ENCODE measurements at places on chromosomes 3 and 15.

GRCh38 chr3:126210606-126211005, 30.2 kb upstream of the ALDH1L1 start:
- no peak for DNase-seq

DNA sequence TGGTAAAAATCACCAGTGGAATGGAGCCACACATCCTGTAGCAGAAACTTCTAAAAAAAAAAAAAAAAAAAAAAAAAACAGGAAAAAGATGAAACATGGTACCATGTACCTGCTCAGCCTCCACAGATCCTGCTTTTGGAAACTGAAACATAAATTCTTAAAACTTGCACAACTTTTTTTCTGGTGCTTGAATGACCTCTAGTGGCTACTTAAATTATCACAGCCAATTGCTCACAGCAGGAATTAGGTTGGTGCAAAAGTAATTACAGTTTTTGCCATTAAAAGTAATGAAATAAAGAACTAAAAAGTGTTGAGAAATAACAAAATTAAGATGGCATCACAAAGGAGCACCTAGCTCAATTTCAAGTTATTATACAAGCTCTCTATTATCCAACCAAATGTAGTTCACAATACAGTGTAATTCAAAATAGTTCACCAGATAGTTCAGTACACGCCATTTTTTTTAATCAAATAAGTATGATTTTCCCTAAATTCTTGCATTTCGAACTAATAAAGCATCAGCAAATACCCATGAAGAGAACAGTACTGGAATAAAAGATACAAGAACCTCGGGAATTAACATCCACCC, 80.6 kb downstream of the ULK4 start:
- no peak for DNase-seq

GRCh38 chr3:30768703-30769550, 125.5 kb downstream of the GADL1 start:
- peak; percentile 83 for DNase-seq

DNA sequence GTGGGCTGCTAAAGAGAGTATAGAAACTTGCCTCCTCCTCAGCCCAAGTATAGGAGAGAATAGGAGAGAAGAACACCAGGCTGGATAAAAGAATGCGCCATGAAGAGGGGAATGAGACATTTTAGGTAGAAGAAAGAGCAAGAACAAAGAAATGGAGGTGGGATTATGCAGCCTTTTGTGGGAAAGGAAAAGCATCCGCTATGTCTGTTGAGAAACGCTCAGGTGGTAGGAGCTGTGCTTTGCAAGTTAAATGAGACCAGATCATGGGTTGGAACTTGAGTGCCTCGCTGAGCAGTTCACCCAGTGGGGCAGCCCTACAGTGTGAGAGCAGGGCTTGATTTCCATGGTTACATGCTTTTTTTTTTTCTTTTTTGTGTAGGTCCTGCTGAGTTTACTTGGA, 11.5 kb upstream of the RTP1 start:
- no peak for DNase-seq

DNA sequence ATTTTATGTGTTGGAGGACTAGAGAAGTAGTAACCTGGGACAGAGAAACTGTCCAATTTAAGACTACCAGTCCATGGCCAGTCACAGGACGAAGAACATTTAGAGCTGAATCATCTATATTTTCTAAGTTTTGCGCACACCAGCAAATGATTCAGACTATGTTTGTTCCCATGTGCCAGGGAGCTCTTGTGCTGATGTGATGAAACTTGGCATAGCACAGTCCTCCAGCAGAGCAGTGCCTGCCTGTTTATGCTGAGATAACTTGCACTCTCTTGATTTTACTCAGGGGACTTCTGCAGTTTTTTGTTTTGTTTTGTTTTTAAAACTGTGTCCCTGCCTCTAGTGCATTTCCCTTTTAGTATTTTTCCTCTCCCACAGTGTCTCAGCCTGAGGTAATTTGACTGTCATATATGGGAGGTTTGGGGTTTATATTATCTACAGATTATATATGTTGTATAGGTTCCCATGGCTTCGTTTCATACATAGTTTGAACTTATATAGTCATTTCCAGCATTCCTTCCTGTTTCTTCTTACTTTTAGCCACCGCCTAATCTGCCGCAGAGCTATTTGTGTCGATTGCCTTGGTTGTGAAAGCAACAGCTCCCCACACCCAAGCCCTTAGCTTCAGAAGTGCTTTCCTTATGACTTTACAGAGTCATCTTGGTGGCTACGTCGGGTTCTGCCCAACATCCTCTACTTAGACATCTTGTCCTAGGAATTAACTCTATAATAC, 45.5 kb downstream of the PPM1L start:
- DNase-seq, result peak; percentile 51

DNA sequence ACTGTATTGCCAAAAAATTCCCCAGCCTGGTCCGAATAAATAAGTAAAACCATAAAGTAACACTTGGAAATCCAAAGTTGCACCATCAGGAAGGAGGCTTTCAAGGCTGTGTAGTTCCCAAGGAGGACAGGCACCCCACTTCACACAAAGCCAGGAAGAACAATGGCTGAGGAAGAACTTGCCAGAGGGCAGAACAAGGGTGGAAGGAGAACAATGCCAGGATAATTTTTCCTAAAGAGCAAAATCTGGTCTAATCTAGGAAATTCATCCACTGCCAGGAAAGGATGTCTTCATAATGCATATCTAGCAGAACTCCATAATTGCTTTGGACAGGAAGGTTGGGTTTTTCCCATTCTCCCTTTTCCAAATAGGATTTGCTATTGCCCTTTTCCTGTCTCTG, 15.7 kb upstream of the ARID3B start:
- no peak for DNase-seq

DNA sequence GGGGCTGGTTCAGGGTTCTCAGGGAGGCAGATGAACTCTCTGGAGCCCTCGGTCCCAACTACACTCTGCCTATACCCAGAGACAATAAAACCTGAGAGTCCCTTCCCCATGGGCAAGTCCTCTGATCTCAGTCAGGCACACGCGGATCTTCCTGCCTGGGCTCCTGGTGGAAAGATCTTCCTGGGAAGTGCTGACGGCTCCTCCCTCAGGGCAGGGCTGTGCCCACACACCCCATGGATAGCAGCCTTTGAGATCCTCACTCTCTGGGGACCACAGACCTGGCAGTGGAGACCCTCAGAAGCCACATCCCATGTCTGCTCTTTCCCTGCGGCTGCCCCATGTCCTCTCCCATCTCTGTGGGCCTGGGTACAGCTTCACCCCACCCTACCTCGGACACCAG, 10.4 kb downstream of the SH2D7 start:
- DNase-seq, result no peak

DNA sequence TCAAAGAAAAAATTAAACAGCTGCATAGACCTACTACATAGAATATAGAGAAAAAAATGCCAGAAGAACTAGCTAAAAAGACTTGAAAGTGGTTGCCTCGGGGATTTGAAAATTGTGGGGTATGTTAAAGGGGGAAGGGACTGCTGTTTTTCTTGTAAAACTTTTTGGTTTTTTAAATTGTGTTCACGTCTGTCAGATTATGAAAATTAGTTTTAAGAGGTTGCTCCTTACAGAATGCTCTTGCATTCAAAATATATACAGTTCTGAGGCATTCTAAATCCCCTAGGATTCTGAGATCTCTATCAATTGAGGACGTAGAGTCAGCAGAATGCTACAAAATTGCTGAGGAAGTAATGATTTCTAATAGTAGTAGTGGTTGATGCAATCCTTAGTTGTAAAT, 28.6 kb downstream of the PIAS1 start:
- DNase-seq, result no peak

DNA sequence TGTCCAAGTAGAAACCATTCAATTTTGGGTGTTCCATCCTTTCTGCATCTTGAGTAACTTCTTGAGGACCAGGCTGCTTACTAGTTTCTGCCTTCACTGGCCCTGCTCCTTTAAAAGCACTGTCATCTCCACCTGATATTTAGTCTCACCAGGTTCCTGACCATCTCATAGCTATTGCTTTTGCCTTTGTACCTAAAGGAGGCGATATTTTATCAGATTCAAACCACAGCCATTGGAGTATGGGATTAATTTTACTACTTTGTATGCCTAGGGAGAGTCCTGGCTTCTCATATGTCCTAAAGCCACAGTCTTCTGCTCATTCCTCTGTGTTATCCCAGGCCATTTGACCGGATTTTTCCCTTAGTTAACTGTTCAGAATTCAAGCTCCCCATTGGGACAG, 51.8 kb upstream of the RFX7 start:
- DNase-seq, result no peak

DNA sequence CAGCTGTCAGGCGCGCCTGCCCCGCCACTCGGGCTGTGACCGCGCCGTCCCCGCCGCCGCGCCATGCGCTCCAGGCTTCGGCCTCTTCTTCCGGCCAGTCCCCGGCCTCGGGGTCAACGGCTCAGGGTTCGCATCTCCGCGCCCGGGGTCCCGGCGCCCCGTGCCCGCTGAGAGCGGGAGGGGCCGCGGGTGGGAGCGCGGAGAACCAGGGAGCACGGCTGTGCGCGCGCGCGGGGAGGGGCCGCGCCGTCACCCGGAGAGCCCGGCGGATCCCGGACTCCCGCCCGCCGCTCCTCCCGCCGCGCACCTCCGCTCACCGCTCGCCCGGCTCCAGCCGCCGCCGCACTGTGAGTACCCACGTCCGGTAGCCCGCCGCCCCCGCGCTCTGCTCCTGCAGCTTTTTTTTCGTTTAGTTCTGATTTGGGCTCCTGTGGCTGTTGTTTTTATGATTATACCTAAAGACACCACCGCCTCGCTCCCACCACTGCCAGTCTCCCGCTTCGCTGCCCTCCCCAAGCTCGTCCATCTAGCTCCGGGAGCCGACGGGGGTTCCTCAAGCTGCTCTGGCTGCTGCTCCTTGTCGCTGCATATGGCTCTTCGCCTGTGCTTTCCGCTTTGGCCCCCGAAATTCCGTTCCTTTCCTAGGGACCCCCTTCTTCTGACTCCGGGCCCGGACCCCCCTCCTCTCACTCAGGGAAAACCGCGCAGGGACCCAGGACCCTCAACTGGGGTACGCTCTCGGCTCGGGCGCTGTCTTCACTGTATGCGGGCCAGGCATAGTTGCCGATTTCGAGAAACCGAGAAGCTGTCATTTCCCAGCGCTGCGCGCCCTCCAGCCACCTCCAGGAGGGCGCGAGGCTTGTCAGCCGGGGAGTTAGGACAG, 1.8 kb upstream of the SKOR1 start:
- no peak for DNase-seq

GRCh38 chr15:82680200-82681102, 29.2 kb downstream of the AP3B2 start:
- DNase-seq, result peak; percentile 85

DNA sequence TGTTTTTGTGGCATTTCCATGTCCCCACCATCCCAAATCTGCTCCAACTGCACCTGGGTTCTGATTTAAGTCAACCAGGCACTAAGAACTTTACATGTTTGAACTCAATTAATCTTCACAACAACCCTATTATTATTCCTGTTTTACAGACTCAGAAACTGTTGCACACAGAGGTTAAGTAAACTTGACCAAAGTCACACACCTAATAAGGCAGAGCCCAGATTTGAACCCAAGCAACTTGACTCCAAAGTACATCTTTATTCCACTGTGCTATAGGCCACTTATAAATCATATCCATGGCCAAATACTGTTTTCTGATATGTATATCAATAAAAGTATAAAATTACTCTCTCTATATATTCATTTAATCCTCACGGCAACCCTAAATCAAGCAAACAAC, 16.4 kb downstream of the TM4SF18 start:
- no peak for DNase-seq

DNA sequence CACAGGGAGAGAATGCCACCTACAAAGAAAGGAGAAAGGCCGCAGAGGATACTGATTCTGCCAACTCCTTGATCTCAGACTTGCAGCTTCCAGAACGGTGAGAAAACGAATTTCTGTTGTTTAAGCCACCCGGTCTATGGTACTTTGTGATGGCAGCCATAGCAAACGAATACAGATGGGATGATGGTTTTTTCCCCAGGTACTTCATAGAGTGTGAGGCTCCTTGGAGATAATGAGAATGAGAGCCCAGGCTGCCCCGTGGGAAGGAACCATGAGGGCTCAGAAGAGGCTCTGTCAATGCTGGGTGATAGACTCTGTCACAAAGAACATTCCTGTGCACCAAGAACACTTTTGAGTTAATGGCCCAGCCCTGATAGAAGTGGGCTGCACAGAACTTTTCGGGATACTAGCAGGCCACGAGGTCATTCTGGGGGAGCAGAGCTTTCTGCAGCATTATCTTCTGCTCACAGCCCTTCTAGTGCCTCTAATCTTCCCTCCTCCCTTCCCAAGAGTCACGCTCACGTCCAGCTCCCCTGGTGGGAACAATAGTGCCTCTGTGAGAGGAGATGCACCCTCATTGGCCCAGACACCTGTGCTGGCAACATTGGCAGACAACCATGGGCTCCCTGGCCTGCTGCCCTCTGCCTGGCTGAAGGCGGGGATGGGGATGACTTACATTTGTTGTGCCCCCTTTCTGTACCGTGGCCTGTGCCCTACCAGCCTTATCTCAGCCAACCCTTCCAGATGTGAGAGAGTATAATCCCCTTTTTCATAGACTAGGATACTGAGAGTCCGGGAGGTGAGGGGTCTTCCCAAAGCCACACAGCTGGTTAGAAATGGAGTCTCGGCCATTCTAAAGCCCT, 5.2 kb upstream of the RLBP1 start:
- DNase-seq, result peak; percentile 26

DNA sequence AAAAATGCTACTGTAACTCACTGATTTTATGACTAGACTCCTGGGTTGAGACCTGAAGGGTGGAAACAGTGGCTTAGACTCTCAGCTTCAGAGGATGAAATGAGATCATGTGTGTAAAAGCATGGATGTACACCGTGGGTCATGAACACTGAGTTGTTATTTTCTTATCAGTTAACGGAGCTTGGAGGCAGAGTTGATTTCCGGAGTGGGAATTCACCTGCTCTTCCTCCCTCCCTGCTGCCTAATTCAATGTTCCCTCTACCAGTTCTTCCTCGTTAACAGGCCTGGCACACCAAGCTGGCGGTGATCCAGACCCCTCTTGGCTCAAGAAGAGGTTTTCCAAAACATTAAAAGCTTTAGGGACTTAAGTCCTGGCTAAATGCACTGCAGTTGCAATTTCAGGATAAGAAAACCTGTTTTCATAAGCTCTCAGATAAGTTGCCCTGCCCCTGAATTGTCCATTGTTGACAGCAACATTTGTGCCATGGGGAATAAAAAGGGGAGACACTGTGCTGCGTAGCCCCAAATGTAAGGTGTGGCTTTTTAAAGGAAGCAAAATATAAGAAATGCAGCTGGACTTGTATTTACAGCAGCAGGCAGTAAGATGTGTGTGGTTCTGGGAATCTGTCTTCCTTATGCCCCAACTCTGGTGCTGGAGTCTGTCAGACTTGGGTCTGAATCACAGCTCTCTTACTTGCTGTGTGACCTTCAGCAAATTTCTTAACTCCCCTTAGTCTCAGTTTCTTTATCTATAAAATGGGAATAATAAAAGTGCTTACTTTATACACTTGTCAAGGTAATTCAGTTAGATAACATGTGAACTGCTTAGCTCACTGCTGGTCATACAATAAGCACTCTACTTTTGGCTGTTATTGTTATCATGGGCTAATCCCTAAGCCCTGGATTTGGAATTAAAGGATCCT, 9.9 kb downstream of the PDIA5 start:
- DNase-seq, result no peak

- peak; percentile 61 for DNase-seq
Measured at GRCh38 chr3:142929109-142929508, 34.4 kb downstream of the PAQR9 start.

- DNase-seq, result no peak
Measured at GRCh38 chr3:169060037-169060436, 603.5 kb downstream of the MECOM start.

Data from activated CD8-positive, alpha-beta memory T cell treated with anti-CD3 and anti-CD28 coated beads, Interleukin-2, amount 50 U/mL, for 48 hours (primary cell).